ENCODE measurements at places on chromosomes 2 and 18.

GRCh38 chr2:149143734-149144133 is 105.2 kb downstream of the LYPD6B start:
- DNase-seq = no peak

- no peak for DNase-seq
These were observed 1337.3 kb upstream of the DDX18 start for GRCh38 chr2:116477229-116477628.

GRCh38 chr2:127702395-127703009 is 1.2 kb downstream of the SFT2D3 start:
- no peak for DNase-seq

- DNase-seq = no peak
These were observed 135.6 kb upstream of the KYNU start for GRCh38 chr2:142741764-142742269.

DNA sequence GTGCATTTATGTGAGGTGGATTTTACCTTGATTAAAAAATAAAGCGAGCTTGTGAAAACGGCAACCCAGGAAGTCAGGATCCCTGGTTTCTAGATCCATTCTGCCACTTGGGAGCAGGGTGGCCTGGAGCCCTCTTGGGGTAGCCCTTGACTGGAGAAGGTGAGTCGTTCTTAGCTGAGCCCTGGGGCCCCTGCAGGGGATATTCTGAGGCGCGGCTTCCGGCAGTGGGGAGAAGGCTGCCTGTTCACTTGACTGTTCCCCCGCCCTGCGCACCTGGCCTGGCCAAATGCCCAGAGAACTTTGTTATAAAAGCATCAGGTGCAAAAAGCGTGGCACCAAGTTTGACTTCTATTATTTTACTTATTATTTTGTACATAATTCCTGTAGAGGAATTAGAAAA is 221.9 kb downstream of the DYSF start:
- DNase-seq = no peak

DNA sequence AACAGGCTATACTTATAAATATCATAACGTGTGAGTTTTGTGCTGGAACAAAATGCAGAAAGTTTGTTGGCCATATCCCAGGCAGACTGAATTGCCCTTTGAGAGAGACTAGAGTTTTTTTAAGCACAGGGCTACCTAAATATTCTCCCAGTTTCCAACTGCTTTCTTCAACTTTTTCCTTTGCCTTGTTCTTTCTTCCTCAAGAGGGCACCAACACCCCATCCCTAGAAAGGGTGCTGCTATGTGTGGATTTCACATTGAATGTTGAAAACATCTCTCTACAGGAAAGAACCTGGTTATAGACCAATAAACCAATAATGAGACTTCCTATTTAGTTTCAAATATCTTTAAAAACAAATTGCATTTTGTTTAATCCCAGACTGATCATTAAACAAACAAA is 87.9 kb downstream of the ICOS start:
- DNase-seq = peak; percentile 65

- no peak for DNase-seq
These were observed 244.8 kb downstream of the MYCN start for GRCh38 chr2:16184945-16185660.

GRCh38 chr2:506451-506850 is 170.8 kb downstream of the TMEM18 start:
- DNase-seq = no peak

- DNase-seq = no peak
These were observed 107.3 kb downstream of the SH3BP4 start for GRCh38 chr2:235059161-235059560.

- DNase-seq = no peak
These were observed 8.5 kb downstream of the DSC1 start for GRCh38 chr18:31154181-31154580.

DNA sequence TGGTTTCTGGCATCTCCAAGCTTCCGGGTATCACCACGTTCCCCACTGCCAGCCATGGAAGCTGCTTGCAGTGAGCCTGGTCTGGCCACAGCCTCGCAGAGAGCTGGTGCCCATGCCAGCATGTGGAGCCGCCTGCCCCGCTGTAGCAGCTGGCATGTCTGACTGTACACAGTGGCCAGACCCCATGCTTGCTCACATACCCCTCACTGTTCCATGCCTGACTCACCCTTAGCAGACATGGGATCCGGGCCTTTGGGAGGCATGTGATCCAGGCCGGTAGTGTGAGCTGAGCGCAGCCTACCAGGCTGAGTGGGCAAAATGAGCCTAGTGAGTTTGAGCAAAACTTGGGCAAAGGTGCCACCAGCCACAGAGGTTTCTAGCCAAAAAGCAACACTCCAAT is 18.8 kb upstream of the RPRD1A start:
- no peak for DNase-seq

GRCh38 chr2:172704072-172704936 is 31.3 kb upstream of the RAPGEF4 start:
- DNase-seq = no peak

DNA sequence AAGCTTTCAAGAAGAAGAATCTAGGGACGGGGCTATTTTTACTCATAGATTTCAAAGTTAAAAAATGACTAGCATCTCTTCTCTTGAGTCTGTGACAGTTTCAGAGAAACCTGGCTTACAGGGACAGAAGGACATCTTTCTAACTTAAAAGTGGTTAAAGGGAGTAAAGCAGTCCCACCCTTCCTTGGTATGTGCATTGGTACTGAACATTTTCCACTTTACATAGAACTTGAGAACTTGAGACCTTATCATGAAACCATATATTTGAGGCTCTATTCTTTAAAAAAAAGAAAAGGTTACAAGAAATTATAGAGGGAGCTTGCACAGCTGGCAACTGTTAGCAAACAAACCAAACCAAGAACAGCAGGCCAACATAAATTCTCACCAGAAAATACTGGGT is 73.4 kb upstream of the GAREM1 start:
- DNase-seq = no peak

GRCh38 chr2:147511491-147511948 is 333.3 kb upstream of the ACVR2A start:
- no peak for DNase-seq

- no peak for DNase-seq
These were observed 162.7 kb downstream of the EIPR1 start for GRCh38 chr2:3214806-3215404.

DNA sequence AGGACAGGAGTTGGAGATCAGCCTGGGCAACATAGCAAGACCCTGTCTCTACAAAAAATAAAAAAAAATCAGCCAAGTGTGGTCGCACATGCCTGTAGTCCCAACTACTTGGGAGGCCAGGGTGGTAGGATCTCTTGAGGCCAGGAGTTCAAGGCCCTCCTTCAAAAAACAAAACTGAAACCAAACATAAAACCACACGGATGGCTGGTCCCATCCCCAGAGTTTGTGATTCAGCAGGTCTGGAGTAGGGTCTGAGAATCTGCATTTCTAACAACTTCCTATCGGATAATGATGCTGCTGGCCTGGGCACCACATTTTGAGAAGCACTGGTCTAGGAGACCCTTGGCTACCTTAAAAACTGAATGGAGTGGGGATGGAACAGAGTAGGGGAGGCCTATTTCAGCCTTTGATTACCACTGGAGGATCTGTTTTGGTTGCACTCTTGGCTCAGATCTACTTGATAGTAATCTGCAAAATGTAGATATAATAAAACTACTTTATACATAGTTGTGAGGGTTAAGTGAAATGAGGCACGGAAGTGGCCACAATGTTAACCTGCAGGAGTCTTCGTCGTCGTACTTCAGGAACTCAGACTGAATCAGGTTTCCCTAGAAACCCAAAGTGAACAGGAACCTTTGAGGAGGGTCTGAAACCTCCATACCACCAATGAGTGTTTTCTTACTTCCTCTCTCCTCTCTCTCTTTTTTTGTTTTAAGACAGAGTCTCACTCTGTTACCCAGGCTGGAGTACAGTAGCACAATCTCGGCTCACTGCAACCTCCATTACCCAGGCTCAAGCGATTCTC is 25.5 kb upstream of the NFE2L2 start:
- no peak for DNase-seq

- DNase-seq = no peak
These were observed 78.6 kb downstream of the VAPA start for GRCh38 chr18:9992300-9992972.

DNA sequence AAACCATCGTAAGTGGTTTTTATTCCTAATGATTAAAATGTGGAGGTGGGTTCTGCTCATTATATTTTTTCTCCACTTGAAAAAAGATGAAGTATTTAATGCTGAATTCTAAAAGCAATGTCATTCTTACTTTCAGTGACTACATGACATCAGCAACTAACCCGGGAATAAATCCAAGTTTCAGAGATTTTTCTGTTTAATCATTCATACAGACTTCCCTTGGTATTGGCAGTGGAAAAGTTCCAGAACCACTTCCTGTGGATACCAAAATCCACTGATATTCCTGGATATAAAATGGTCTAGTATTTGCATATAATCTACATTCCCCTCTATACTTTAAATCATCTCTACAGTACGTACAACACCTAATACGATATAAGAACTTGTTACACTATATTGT is 128.6 kb downstream of the ZNF532 start:
- DNase-seq = no peak

DNA sequence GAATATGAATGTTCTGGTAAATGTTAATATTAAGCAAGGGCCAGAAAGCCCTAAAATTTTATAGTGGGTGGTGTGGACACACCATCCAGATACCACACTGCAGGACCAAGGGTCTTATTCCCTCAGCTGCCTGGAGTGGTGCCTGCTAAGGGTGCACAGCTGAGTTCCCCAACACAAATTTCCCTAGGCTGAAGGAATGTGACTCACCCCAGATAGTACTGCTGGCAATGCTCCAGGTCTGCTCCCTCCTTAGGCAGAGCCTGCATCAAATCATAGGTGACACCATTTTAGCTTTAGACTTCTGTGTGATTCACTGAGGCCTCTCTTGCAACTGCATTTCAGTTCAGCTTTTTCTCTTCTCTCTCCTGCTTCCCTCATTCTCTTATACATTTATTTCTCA is 321.1 kb downstream of the SATB2 start:
- DNase-seq = no peak

DNA sequence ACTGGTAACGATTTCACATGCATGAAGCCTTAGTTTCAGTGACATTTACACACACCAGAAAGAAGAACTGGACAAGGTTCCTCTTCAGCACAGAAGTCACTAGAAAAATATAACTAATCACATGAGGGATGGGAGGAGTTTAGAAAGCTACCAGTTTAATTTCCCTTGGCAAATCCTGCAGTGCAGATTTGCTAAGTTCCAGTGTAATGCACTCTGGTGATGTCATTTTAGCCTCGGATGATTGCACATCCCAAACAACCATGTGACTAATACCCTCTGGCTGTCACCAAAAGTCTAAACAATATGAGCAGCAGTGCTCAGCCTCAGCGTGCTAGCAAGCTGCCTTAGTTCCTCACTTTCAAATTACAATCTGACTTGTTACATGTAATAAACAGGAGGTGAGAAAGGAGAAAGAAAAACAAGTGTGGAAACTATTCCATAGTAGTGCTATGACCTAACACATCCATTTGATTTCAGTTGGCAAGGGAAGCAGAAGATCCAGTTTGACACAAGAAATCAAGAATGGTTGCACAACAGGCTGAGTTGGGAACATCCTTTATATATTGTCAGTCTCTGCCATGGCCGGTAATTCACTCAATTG is 35.3 kb upstream of the PPP1CB start:
- DNase-seq = peak; percentile 80

DNA sequence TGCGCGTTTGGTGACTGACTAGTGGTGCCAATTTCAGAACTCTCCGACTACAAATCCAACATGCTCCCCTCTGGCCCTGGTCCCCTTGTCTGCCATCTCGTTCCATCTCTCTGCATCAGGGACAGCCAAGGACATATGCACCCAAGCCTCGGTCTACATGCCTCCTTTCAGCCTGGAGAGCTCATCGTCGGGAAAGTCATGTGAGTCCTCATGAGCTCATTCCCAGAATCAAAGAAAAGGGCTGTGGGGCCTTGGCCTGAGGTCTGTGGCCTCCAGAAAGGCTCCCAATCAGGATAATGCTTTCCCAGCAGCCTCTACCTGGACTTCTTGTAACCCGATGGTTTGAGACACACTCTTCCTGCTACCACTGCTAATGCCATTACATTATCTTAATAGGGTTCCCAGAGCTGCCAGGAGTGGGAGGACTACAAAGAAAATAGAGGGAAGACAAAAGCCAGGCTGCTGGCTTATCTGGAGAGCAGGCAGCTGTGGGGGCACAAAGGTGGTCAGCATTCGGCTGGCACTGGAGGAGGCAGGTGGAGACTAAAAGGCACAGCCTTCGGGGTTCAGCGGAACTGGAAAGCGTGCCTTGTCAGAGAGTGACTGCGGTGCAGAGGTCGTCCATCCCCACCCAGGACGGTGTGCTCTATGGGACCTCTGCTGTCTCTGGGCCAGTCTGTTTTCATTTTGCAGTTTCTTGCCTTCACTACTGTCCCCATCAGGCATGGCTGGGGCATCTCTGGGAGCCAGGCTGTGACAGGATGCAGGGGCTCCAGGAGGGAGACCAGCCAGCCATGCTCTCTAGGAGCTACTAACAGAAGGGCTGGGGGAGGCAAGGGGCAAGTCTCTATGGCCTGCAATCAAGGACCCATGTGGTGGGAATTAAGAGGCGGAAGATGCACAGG is 104.4 kb upstream of the SMAD2 start:
- no peak for DNase-seq

DNA sequence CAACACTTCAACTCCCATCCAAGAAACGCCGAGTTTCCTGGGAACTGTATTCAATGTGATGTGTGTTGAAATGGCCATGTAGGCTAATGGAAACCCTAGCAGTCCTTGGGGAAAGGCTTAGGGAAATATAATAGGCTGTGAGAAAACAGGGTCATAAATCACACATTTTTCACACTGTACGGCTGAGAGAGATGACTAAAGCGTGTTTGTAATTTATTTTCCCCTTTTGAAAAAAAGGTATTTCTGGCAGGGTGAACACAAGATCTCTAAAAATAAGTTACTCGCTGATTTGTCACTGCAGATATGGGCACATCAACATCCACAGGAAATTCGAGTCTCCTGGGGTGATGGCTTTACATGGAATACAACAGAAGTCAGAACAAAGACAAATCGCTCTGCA is 109.6 kb upstream of the ST6GAL2 start:
- DNase-seq = no peak

DNA sequence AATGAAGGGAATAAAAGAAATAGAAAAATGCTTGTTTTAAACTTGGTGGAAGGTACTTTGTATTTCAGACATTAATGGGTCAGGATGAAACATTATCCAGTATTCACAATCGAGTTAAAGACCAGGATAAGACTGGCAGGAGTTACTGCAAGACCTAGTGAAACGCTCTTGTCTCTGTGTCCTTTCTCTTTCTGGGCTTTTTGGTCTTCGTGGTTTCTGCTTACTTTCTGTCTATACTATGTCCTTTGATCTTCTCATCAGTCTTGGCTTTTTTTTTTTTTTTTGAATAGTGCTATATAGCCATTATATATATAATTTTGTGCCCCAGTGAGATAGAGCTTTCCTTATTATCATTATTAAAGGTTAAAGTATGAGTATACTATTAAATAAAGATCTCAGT is 42.1 kb upstream of the GAREM2 start:
- DNase-seq = no peak

DNA sequence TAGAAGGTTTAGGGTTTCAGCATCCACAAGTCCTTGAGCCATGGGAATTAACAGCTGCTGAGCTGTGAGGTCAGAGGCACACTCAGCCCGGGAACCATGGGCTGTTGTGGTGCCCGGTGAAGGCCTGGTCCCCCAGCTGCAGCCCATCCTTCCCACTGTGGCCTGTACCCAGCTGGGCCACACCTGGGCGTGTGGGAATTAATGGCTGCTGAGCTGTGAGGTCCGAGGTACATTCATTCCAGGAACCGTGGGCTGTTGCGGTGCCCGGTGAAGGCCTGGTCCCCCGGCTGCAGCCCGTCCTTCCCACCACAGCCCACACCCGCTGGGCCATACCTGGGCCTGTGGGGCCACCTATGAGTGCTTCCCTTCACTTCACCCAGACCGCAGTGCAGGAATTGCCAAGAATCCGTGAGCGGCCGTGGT is 25.2 kb downstream of the TMEM18 start:
- no peak for DNase-seq

GRCh38 chr2:46187112-46187618 is 110.0 kb upstream of the EPAS1 start:
- peak; percentile 79 for DNase-seq

Measured in common myeloid progenitor, CD34-positive (primary cell).